ENCODE measurements at places on chromosomes 16 and 17. TPM values are rescaled to one million over a fixed set of nuclear protein-coding genes. Genes with fewer than 3 reads are reported as not detected.

ANKRD40CL gene
- total RNA-seq: not detected

CNTNAP4 gene
- 46.6 TPM for total RNA-seq

TERB1 gene
- not detected for total RNA-seq

ZNF785 gene
- 33.2 TPM for total RNA-seq

TEDC2 gene
- 12.2 TPM for total RNA-seq

TEKT1 gene
- 1.3 TPM for total RNA-seq

HOXB8 gene
- not detected for total RNA-seq

BAIAP3 gene
- total RNA-seq: 9.1 TPM

UBE2Z gene
- total RNA-seq: 61.0 TPM

PHOSPHO1 gene
- 0.94 TPM for total RNA-seq
